ENCODE measurements at places on chromosomes 7 and 10.

- DNase-seq, result no peak
Measured at GRCh38 chr10:58747687-58748086, 235.0 kb downstream of the BICC1 start.

DNA sequence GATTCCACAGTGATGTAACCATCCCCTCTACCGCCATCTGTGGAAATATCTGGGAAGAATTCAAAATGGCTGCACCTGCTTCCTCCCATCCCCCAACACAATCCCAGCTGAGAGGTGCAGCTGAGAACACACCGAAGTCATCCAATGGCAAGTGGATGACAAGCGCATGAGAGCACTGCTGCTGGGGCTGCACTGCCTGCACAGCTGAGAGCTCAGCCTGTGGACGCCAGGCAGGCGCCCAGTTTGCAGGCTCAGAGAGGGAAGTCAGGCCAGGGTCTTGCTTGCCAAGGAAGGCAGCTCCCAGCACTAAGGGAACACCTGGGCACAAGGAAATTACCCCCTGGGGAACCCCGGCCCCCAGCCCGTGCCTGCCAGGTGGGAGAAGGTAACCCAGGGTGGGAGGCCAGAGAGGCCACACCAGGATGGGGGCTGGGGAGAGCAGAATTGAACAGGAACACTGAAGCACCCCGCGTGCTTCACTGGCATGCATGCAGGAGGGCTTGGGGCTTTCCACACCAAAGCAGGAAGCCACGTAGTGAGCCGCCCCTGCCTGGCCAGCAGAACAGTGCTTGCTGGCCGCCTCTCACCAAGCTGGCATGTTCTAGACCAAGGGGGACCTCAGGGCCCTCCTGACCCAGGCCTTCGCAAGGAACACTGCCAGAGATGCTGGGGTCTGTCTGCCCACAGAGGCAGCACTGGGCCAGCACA lies 46.2 kb downstream of the FAM53B start:
- no peak for DNase-seq

DNA sequence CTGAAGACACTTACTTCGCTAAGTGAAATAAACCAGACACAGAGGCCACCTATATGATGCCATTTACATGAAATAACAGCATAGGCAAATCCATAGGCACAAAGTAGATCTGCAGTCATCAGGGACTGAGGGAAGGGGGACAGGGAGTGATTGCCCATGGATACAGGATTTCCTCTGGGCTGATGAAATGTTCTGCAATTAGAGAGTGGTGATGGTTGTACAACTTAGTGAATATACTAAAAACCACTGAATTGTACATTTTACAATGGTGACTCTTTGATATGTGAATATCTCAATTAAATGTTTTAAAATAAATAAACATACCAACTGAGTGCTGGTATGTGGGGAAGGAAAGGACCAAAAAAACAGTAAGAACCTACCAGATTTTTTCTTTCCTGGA lies 20.4 kb downstream of the PPA1 start:
- DNase-seq, result no peak

GRCh38 chr7:6420680-6421079 lies 27.1 kb downstream of the DAGLB start:
- DNase-seq, result no peak

- DNase-seq, result no peak
Measured at GRCh38 chr10:73039635-73040034, 57.0 kb downstream of the P4HA1 start.
